GM23338 (cell line): ENCODE measurements at places on chromosomes 2 and 18.
A peak's percentile ranks its signal among the peaks of the same experiment; 100 is the strongest.

GRCh38 chr2:239569401-239570090 lies 168.7 kb upstream of the HDAC4 start:
- no peak for DNase-seq

- DNase-seq, result no peak
Measured at GRCh38 chr2:130871843-130872740, 35.4 kb downstream of the ARHGEF4 start.

GRCh38 chr2:43946685-43947084 lies 49.1 kb downstream of the LRPPRC start:
- DNase-seq, result no peak

- DNase-seq, result peak; percentile 53
Measured at GRCh38 chr2:127423478-127423843, 5.2 kb downstream of the PROC start.

DNA sequence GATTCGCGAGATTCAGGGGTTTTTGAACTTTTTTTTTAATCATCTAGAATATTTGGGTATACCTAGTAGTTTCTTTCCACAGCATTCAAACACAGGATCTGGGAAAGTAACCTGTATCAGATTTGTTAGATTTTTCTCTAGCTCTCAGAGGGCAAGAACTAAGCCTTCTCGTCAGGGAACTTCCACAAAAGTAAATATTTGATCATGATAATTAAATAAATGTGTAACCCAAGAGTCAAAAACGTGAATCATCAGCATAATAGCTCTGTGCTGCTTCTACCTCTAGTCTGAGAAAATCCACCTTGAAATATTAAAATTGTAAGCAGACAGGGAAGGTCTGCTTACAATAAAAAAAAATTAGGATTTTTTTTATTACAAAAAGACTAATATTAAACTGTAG lies 225.7 kb upstream of the SPOPL start:
- no peak for DNase-seq

- no peak for DNase-seq
Measured at GRCh38 chr2:42256505-42256904, 87.4 kb downstream of the EML4 start.

DNA sequence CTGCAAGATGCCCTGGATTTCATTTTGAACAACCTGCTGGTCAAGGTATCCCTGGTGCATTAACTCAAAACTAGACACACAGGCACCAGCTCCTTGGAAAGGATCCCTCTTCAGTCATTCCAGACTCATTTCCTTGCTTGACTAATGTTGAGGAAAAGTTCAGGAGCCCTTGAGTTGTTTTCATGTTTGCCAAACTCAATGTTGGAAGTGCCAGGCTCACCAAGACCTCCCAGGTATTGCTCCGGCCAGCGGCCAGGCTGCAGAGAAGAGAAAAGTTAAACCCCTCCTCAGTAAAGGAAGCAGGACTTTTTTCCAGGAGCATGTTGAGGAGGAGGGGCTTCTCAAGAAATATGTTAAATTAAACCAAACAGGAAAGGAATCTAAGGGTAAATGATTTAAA lies 42.7 kb downstream of the TGIF1 start:
- no peak for DNase-seq

DNA sequence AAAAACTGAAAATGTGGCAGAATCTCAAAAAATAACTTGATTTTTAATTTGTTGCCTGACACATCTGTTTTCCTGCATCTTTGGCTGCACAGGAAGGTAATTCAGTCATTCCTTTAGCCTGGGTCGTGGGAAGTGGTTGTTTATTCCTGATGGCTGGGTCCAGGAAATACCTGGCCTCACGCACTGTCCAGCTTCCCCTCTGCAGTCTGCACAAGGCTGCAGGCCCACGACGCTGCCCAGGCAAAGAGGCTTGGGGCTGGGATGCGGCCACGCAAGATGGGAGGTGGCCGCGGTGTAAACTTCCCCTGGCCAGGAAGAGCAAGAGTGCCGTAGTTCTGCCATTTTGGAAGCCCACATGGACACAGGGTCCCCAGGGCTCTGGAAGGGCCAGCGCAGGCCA lies 28.2 kb downstream of the TSHZ1 start:
- DNase-seq, result no peak

DNA sequence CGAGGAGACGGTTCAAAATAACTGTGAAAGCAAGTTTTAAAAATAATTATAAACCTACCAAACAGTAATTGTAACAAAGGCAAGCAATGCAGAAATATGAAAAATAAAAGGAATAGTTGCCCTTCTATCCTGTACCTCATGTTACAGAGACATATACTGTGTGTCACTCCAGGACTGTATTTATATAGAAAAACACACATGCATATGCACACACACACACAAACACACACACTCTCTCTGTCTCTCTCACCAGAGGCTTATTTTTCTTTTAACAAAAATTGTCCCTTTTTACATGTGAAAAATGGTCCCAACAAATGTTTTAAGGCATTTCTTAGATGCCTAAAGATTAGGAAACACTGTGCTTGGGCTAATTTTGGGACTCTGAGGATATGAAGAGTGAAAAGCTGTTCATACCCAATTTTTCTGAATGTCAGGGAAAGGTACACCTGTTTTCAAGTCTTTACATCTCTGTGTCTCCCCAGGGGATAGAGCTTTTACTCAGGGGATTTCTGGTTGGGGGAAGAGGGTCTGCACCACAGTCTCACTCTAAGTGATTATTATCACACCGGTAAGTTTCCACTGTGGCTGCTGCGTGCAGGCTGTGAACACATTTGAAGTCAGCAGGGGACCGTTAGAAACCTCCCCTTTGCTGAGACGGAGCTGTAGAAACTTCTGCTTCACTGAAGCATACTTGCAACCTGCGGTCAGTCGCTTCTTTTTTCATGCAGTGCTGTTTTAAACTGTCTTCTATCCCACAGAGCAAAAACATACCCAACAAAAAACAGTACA lies 51.4 kb upstream of the SPAG16 start:
- peak; percentile 41 for DNase-seq

- DNase-seq, result peak; percentile 52
Measured at GRCh38 chr2:231037202-231037730, at the start of gene C2orf72. C2orf72 (plus strand) TSS chr2:231037523; CDS start chr2:231037566, 43 bp downstream.

- peak; percentile 67 for DNase-seq
Measured at GRCh38 chr2:20443276-20443920, 3.5 kb upstream of the RHOB start.

DNA sequence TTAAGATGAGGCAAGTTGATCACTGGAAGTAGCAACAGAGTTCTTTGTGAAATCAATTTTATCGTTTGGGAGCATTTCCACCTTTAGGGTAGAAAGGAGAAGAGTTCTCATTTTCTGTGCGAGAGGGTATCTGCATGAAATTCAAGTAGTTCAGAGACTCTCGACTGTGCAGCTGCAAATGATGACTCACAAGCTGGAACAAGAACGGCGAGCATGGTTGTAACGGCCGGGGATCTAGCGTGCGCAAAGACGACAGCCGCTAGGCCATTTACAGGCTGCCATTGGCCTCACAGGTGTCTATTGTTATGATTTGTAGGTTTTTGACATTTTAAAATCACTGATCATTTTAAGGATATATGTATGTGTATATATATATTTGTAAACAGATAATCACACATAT lies 5.2 kb downstream of the KLHL29 start:
- no peak for DNase-seq

DNA sequence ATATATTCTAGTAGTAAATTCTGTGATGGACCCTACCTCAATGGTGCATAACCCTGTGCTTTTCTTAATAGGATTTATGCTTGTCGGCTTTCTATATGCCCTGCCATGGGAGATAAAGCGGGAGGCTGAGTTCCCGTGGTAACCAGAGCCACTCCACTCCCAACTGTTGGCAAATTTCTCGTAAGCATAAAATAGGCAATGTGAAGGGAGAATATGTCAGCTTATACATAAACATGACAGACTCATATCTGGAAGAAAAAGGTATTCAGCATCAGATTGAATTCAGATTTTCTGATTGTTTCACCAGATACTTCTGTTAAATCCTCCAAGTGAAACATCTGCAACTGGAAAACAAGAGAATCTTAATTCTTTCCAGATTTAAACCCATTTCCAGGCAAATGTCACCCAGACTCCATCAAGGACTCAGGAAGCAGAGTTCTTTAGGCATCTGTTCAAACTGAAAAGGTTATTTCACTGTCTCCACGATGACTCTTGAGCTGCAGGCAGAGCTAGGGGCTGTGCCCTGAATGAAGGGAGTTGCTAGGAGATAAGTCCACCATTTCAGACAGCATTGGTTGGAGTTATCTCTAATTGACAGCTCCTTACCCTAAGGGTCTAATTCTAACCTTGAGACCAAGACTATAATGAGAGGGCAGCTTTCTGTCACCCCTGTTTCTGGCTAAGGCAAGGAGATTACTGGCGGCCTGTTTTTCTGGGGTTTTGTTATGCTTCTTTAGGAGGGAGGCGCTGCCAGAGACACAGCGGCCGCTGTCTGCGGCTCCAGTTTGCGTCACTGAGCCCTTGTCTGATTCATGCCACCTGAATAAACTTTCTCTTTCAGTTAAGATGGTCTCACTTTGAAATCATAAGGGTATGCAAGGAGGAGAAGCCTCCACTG lies 381.3 kb downstream of the SOX11 start:
- DNase-seq, result no peak

GRCh38 chr18:8987241-8987640 lies 115.3 kb upstream of the NDUFV2 start:
- DNase-seq, result no peak

- peak; percentile 32 for DNase-seq
Measured at GRCh38 chr2:46091004-46091403, 206.2 kb upstream of the EPAS1 start.

DNA sequence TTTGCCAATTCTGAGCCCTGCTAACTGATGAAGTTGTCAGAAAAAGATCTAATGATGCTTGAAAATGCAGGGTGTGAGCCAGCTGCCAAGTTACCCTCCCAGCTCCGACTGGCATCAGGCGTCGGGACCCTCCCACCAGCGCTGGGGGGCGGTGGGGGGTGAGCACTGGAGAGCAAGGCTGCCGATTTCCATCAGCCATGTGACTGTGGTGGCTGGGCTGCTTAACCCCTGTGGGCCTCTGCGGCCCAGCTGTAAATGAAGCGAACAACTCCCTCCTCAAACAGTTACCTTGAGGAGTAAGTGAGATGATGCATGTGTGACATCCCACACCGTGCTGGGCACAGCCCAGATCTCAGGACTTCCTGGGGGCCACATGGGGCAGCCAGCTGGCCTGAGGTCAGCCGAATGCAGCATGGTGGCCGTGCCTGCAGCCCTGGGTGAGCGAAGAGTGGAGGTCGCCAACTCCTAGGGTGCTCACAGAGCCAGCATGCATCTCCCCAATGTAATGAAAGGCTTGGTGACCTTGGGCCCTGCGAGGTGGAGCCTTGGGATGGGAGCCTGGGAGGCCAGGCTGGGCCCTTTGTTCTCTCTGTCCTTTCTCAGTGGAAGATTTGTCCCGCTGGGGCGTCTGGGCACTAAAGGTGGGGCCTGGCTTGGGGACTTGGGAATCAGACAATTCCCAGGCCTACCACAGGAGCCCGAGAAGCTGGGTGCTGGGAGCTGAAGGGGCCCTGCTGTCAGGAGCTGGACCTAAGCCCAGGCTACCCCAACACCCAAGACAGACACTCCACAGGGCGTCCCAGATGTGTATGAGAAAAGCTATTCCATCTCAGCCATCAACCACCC lies 25.1 kb downstream of the CIB4 start:
- DNase-seq, result no peak

GRCh38 chr2:236579048-236579745 lies 9.6 kb downstream of the ACKR3 start:
- DNase-seq, result peak; percentile 33

GRCh38 chr2:217875138-217875537 lies 127.7 kb downstream of the TNS1 start:
- DNase-seq, result no peak

- no peak for DNase-seq
Measured at GRCh38 chr2:46978723-46979122, 63.1 kb upstream of the MCFD2 start.

DNA sequence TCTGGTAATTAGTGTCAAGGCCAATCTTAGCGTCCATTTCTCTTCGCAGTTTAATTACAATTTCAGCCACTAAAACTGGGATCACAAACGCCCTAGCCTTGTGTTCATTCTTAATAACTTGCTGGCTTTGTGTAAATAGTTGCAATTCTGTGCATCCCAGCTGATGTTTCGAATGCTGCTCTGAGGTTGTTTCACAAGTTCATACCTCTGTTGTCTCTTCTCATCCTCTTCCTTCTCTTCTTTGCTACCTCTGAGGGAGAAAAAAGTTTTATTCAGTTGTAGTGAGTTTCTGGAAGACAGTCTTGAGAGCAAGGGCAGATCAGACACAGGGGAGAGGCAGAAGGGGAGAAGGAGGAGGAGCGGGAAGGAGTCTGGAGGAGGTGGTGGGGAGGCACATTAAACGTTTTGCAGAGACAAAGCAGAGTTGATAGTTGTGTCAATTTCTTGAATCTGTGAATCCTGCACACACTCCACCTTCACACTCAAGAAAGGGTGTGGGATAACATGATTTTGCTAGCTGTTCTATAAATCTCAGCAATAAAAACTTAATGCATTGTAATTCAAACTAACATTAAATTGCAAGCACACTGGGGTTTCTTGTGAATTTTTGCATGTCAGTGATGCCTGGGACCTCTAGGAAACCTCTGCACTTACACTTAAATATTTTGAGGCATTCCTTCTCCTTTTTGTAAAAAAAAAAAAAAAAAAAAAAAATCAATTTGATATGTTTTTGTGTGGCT lies 6.8 kb downstream of the MEIS1 start:
- DNase-seq, result peak; percentile 37

DNA sequence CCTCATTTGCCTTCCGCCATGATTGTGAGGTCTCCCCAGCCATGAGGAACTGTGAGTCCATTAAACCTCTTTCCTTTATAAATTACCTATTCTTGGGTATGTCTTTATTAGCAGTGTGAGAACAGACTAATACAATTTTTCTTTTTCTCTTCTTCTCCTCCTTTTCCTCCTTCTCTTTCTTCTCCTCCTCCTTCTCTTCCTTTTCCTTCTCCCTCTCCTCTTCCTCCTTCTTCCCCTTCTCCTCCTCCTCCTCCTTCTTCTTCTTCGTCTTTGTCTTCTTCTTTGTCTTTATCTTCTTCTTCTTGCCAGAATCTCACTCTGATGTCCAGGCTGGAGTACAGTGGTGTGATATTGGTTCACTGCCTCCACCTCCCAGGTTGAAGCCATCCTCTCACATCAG lies 20.2 kb downstream of the SKA1 start:
- DNase-seq, result no peak

DNA sequence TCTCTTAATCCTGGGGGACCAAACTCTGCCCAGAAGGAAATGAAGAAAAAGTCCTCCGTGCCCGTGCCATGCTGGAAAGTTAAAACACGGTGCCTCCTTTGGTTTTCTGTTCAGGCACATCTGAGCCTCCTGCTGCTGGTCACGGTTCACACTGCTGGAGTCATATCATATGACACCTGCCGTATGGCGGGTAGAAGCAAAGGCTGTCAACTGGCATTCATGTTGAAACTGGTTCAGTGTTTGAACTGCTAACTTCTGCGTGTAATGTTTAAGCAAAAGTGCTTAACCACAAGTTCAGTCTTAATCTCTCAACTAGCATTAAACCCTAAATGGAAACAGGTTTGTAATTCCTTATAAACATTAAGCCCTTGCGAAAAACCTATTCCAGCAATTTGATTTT lies 3.1 kb downstream of the STK39 start:
- DNase-seq, result no peak

GRCh38 chr18:57585855-57586250 lies 649 bp downstream of the FECH start:
- peak; percentile 14 for DNase-seq
